ENCODE measurements at places on chromosomes 1 and 21. TPM values are rescaled to one million over a fixed set of nuclear protein-coding genes. Genes with fewer than 3 reads are reported as not detected.

LCE6A gene
- not detected for total RNA-seq

DDR2 gene
- total RNA-seq = 69.6 TPM

AMY1A gene
- 0.48 TPM for total RNA-seq

INSRR gene
- total RNA-seq = not detected

ANGPTL7 gene
- total RNA-seq = 0.24 TPM

L1TD1 gene
- total RNA-seq = 4.6 TPM

GJB5 gene
- total RNA-seq = 4.3 TPM

C1orf167 gene
- total RNA-seq = 2.6 TPM

MIGA1 gene
- 26.0 TPM for total RNA-seq

MAN1C1 gene
- 16.9 TPM for total RNA-seq

CD1B gene
- 1.2 TPM for total RNA-seq

KCNJ6 gene
- total RNA-seq = 1.4 TPM

ZNF695 gene
- total RNA-seq = 1.2 TPM

CD5L gene
- total RNA-seq = not detected

MFSD2A gene
- total RNA-seq = 9.1 TPM

NBPF4 gene
- total RNA-seq = 0.96 TPM

MTARC1 gene
- total RNA-seq = 7.7 TPM

HORMAD1 gene
- not detected for total RNA-seq

IVL gene
- total RNA-seq = 14.2 TPM

C4BPA gene
- 3.6 TPM for total RNA-seq

JTB gene
- 120 TPM for total RNA-seq

ENAH gene
- total RNA-seq = 279 TPM
